ENCODE measurements at places on chromosomes 12 and 14.
A peak's percentile ranks its signal among the peaks of the same experiment; 100 is the strongest.

GRCh38 chr12:120365675-120366340 lies 3.2 kb downstream of the MSI1 start:
- DNase-seq = no peak

- peak; percentile 31 for DNase-seq
These were observed 658.5 kb upstream of the MGAT4C start for GRCh38 chr12:86914721-86915120.

DNA sequence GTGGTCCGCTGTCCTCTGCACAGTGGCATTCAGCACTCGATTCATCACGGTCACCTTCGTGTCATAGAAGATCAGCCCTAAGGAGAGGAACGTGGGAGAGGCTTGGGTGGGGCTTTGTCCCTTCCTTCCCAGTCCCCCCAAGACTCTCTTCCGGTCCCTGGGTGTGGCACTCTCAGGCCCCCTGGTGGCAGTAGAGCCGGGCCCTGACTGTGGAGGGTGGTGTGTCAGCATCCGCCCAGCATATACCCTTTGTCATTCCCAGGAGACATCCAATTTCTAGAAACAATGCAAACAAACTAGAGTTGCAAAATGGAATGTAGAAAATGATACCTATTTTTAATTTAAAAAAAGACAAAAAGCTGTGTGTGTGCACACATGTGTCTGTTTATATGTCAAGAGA lies 45.0 kb downstream of the TRAFD1 start:
- DNase-seq = no peak

GRCh38 chr14:82362452-82362851 lies 828.8 kb upstream of the SEL1L start:
- no peak for DNase-seq

GRCh38 chr12:124870515-124870914 lies 6.9 kb upstream of the SCARB1 start:
- DNase-seq = no peak

Measured in NCI-H1417 treated with DMSO at 0.1 percent for 48 hours (cell line).